ENCODE measurements at places on chromosomes 6 and 20. TPM values are rescaled to one million over a fixed set of nuclear protein-coding genes. Genes with fewer than 3 reads are reported as not detected.

The DEF6 gene
- total RNA-seq = 73.0 TPM

The GABRR1 gene
- total RNA-seq = not detected

The CYP21A2 gene
- 0.40 TPM for total RNA-seq

The CDH22 gene
- not detected for total RNA-seq

The VWA7 gene
- 1.7 TPM for total RNA-seq

The ERGIC3 gene
- total RNA-seq = 136 TPM

The ATRN gene
- total RNA-seq = 10.8 TPM

The THBS2 gene
- total RNA-seq = not detected

The SRSF3 gene
- 572 TPM for total RNA-seq

DNA sequence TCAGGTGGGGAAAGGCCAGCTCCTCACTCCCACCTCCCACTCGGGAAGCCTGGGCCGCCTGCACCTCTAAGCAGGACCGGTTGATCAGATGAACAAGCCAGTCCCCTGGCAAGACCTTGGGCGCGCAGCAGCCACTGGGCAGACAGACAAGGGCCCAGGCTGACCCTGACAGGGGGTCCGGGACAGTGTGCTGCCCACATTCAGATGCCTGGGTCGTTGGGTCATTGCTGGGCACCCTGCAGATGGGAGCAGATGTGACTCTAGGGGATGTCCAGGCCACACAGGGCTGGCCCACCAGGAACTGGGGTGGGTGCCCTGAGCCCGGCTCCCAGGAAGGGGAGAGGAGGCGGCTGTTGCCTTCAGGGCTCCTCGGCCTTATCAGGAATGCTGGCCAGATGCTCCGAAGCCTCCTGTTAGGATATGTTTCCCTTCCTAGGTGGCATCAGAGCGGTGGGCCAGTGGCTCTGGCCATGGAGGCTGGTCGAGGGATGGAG is 17.3 kb upstream of the FRMD1 start:
- no peak overlapping the region for H3K4me3 ChIP-seq
- H3K27ac ChIP-seq = no peak overlapping the region
- H3K27me3 ChIP-seq = no peaks in the 10 kb centered on the region
- DNase-seq = peak; percentile 41
- no peaks in the 10 kb centered on the region for H3K36me3 ChIP-seq

- no peak overlapping the region for H3K27ac ChIP-seq
- H3K27me3 ChIP-seq = no peaks in the 10 kb centered on the region
- no peaks in the 10 kb centered on the region for H3K36me3 ChIP-seq
- no peaks in the 10 kb centered on the region for H3K4me1 ChIP-seq
- H3K4me3 ChIP-seq = no peak overlapping the region
- no peak for DNase-seq
Measured at GRCh38 chr6:148493424-148493823, 150.8 kb downstream of the SASH1 start.

GRCh38 chr6:137175868-137176245 is 2.4 kb upstream of the IL22RA2 start:
- H3K27ac ChIP-seq = no peak overlapping the region
- no peak for DNase-seq
- H3K36me3 ChIP-seq = no peaks in the 10 kb centered on the region
- no peaks in the 10 kb centered on the region for H3K4me1 ChIP-seq
- no peak overlapping the region for H3K4me3 ChIP-seq

DNA sequence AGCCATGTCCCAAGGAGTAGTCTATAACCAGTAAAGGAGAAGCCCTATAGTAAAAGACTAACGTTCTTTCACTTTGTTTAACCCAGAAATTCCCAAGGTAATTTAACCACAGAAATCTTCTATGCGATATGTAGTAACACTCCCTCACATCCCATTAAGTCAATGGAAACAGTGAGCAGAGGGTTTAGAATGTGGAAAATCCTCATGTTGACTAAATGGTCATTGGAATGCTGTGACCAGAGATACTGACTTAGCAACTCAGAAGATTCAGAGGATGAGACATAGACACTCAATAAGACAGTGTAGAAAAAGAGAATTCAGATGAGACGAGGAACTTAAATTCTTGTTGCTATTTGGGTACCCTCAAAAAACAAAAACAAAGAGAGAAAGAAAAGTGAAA is 562.2 kb upstream of the NOX3 start:
- no peak for DNase-seq
- H3K27ac ChIP-seq = no peak overlapping the region
- peaks cover 7% of the 10 kb centered on the region for H3K4me1 ChIP-seq
- no peaks in the 10 kb centered on the region for H3K36me3 ChIP-seq
- H3K4me3 ChIP-seq = no peak overlapping the region

DNA sequence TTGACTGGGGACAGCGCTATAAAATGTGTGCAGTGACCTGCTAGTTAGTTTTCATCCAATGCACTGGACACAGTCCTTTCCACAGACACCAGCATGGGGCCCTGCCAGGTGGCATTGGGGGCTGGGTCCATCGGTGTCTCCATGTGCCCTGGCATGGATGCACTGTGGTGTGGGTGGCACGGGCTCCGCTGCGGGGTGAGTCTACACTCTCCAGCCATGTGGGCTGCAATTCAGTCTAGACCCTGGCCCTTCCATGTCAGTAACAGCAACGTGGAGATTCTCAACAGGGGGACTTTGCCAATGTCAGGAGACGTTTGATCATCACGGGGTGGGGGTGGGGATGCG is 100.0 kb downstream of the RAMACL start:
- no peaks in the 10 kb centered on the region for H3K36me3 ChIP-seq
- H3K4me3 ChIP-seq = no peak overlapping the region
- H3K27ac ChIP-seq = no peak overlapping the region
- no peak for DNase-seq

GRCh38 chr6:137867685-137868509 is 838 bp downstream of the TNFAIP3 start:
- no peaks in the 10 kb centered on the region for H3K27me3 ChIP-seq
- H3K36me3 ChIP-seq = peaks cover 11% of the 10 kb centered on the region
- peaks cover 54% of the 10 kb centered on the region for H3K4me1 ChIP-seq
- H3K27ac ChIP-seq = peak overlapping the region; percentile 97
- DNase-seq = peak; percentile 59
- peak overlapping the region; percentile 98 for H3K4me3 ChIP-seq

DNA sequence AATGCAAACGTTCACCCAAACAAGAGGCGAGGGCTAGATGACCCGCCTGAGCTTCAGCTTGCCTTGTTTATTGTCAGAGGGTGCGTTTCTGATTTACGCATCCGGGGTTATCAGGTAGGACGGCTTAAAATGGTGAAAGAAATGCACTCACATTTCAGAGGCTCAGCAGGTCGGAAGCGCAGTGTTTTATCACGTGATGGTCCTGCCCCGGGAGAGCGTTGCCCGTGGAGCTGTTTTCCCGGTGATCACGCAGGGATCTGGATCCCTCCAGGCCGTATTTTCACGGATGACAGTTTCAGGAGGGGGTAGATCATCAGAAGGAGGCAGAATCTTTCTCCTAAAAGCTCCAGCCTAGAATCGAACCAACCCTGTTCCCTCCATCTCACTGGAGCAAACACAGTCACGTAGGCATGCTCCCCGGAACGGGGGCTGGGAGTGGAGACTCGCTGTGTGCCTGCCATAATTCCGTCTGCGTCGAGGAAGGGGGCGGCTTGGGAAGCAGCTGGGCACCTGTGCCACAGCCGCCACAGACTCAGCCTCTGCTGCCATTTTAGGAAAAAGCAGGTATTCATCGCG is 121.7 kb downstream of the SMOC2 start:
- H3K27ac ChIP-seq = no peak overlapping the region
- H3K4me1 ChIP-seq = no peaks in the 10 kb centered on the region
- no peaks in the 10 kb centered on the region for H3K36me3 ChIP-seq
- no peak for DNase-seq
- no peaks in the 10 kb centered on the region for H3K27me3 ChIP-seq

- no peak overlapping the region for H3K4me3 ChIP-seq
- H3K4me1 ChIP-seq = no peaks in the 10 kb centered on the region
- H3K27me3 ChIP-seq = no peaks in the 10 kb centered on the region
- DNase-seq = no peak
- H3K27ac ChIP-seq = no peak overlapping the region
Measured at GRCh38 chr20:36528176-36528874, 13.0 kb upstream of the MYL9 start.

DNA sequence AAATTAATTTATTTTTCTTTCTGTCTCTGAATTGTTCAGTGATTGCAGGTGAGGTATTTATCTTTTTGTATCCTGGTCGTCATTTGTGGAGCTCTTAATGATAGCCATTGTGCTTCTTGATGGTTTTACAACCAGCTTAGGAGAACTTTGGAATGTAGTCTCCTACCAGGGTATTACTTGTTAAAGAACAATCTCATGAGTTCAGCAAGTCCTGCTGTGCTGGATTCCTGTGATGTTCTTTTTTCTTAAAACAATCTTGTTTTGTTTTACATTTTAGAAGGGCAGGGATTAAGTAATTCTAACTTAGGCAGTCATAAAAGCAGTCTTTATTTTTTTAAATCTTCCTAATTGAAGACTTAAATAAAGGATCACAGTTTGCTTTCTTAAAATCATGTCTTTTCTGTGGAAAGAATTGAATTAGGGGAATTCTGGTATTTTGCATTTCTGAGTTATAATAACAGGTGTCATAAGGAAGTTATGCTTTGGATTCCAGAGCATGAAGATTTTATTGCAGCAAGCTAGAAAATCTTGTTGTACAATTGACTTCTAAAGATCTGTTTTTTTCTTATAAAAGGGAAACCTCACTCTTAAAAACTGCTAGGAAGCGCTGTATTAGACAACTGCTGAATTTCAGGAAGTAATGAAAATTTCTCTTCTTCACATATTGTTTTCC is 23.7 kb downstream of the RIOK1 start:
- no peak overlapping the region for H3K27ac ChIP-seq
- no peak overlapping the region for H3K4me3 ChIP-seq
- no peaks in the 10 kb centered on the region for H3K4me1 ChIP-seq
- no peak for DNase-seq
- no peaks in the 10 kb centered on the region for H3K27me3 ChIP-seq

DNA sequence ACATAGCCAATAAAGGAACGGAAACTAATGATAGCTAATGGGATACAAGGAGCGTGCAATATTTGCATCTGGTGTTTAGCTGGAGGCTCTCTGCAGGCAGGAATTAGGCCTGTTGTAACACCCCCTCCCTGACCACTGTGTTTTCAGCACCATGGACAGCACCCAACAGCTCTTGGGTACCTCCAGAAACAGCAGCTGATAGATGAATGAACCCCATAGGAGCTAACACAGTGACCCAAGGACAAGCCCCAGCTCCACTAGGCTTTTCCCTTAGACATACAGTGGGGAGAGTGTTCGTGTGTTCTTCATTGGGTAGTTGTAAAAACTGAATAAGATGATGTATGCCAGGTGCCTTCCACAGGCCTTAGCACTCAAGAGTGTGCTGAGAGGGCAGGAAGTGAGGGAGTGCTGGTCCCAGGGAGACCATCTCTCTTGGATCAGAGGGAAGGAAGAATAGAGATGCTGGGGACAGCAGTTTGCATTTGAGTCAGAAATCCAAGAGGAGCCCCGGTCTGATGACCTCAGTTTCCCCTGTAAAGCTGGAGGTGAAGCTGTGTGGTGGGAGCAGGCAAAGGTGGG is 161.3 kb downstream of the PHACTR3 start:
- H3K4me3 ChIP-seq = no peak overlapping the region
- H3K27me3 ChIP-seq = no peaks in the 10 kb centered on the region
- H3K4me1 ChIP-seq = no peaks in the 10 kb centered on the region
- H3K36me3 ChIP-seq = no peaks in the 10 kb centered on the region

- H3K4me3 ChIP-seq = no peak overlapping the region
- H3K27ac ChIP-seq = no peak overlapping the region
- DNase-seq = no peak
- no peaks in the 10 kb centered on the region for H3K4me1 ChIP-seq
- no peaks in the 10 kb centered on the region for H3K36me3 ChIP-seq
Measured at GRCh38 chr6:112571488-112572270, 224.5 kb downstream of the RFPL4B start.

- H3K27me3 ChIP-seq = no peaks in the 10 kb centered on the region
- peak; percentile 4 for DNase-seq
- H3K4me3 ChIP-seq = no peak overlapping the region
- H3K27ac ChIP-seq = no peak overlapping the region
- H3K4me1 ChIP-seq = no peaks in the 10 kb centered on the region
Measured at GRCh38 chr6:39200498-39201020, 28.7 kb downstream of the KCNK5 start.

- no peaks in the 10 kb centered on the region for H3K27me3 ChIP-seq
- no peak overlapping the region for H3K4me3 ChIP-seq
- H3K36me3 ChIP-seq = no peaks in the 10 kb centered on the region
- no peak for DNase-seq
- no peaks in the 10 kb centered on the region for H3K4me1 ChIP-seq
- H3K27ac ChIP-seq = no peak overlapping the region
Measured at GRCh38 chr20:37392441-37393195, 46.7 kb downstream of the SRC start.

- no peaks in the 10 kb centered on the region for H3K4me1 ChIP-seq
- H3K27ac ChIP-seq = no peak overlapping the region
- no peaks in the 10 kb centered on the region for H3K36me3 ChIP-seq
- no peak overlapping the region for H3K4me3 ChIP-seq
Measured at GRCh38 chr6:140544431-140544830, 1170.0 kb upstream of the CITED2 start.

- H3K4me1 ChIP-seq = peaks cover 21% of the 10 kb centered on the region
- no peak for DNase-seq
- H3K27ac ChIP-seq = no peak overlapping the region
Measured at GRCh38 chr20:51486197-51487005, 56.1 kb downstream of the NFATC2 start.

DNA sequence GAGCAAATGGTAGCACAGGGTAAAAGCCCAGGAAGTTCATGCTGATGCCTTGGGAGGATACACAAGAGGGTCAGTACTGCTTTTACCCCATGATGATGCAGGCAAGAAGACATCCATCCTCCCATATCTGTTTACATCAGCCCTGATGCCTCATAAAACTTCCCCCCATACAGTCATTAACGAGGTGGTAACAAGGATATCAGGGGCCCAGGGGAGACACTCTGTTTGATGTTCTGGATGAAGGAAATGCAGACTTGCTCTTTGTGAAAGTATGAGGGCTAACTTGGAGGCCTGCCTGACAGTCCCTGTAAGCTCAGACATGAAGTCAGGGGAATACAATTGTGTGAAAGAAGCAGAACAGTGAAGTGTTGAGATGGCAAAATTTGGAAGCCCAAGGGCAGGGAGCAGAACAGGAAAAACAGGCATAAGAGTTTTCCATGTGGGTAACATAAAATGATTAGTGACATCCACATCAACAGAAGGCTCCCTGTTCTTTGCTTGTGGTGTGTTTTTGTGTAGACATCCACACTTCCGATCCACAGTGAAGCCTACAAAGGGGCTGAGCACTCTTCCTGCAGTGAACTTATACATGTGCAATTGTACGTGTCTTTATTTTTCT is 813.4 kb downstream of the MAFB start:
- no peak overlapping the region for H3K27ac ChIP-seq
- no peaks in the 10 kb centered on the region for H3K27me3 ChIP-seq
- H3K36me3 ChIP-seq = no peaks in the 10 kb centered on the region

- H3K27ac ChIP-seq = no peak overlapping the region
- no peaks in the 10 kb centered on the region for H3K4me1 ChIP-seq
- H3K4me3 ChIP-seq = no peak overlapping the region
- no peaks in the 10 kb centered on the region for H3K36me3 ChIP-seq
Measured at GRCh38 chr6:81694855-81695254, 57.6 kb downstream of the TENT5A start.

GRCh38 chr6:40163924-40164323 is 229.7 kb upstream of the MOCS1 start:
- no peaks in the 10 kb centered on the region for H3K4me1 ChIP-seq
- no peak overlapping the region for H3K27ac ChIP-seq
- H3K36me3 ChIP-seq = no peaks in the 10 kb centered on the region
- H3K4me3 ChIP-seq = no peak overlapping the region
- H3K27me3 ChIP-seq = no peaks in the 10 kb centered on the region
- no peak for DNase-seq

GRCh38 chr6:99979953-99980352 is 14.1 kb downstream of the MCHR2 start:
- no peak for DNase-seq
- no peak overlapping the region for H3K4me3 ChIP-seq
- no peaks in the 10 kb centered on the region for H3K4me1 ChIP-seq
- no peaks in the 10 kb centered on the region for H3K36me3 ChIP-seq
- no peak overlapping the region for H3K27ac ChIP-seq
- no peaks in the 10 kb centered on the region for H3K27me3 ChIP-seq

Data from CD8-positive, alpha-beta memory T cell (primary cell).